ENCODE measurements at places on chromosomes 2 and 18. TPM values are rescaled to one million over a fixed set of nuclear protein-coding genes. Genes with fewer than 3 reads are reported as not detected.

DNA sequence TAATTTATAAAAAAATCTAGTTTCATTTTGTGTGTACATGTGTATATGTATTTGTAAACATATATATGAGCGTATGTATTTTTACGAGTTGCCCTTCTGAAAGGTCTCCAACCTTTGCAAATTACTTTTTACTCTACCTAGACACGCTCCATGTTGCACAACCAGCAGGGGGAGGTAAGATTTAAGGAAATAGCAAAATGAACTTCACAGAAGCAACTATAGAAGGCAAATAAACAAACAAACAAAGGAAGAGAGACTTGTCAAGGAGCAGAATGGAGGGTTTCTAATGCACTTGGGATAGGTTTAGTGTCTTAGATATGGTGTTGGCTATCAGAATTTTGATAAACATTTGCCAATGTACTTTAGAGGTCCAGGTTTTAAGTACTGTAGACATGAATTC, 820.5 kb upstream of the POU3F3 start:
- no peak for DNase-seq

- DNase-seq, result no peak
Observed at GRCh38 chr2:74391209-74391579, 11.1 kb upstream of the DCTN1 start.

- DNase-seq, result no peak
Observed at GRCh38 chr2:135903650-135904049, 27.4 kb upstream of the MCM6 start.

DNA sequence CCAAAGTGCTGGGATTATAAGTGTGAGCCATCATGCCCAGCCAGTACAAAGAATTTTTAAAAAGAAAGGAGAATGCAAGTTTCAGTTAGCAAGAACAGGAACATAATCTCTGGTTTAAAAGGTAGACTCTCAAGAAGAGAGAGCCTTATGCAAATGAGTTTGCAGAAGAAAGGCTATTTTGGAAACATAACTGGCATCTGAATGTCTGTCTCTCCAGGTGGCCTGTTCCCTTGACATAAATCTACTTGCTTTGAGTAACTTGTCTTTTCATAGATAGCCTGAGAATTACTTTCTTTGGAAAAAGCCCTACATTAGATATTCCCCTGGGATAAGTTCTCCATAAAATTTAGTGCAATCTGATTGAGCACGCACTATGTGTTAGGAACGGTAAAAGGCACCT, 109.6 kb downstream of the ICOS start:
- DNase-seq, result no peak

- DNase-seq, result no peak
Observed at GRCh38 chr2:67716895-67717396, 319.8 kb downstream of the ETAA1 start.

GRCh38 chr18:57812126-57812477, 9.0 kb upstream of the ATP8B1 start:
- no peak for DNase-seq

DNA sequence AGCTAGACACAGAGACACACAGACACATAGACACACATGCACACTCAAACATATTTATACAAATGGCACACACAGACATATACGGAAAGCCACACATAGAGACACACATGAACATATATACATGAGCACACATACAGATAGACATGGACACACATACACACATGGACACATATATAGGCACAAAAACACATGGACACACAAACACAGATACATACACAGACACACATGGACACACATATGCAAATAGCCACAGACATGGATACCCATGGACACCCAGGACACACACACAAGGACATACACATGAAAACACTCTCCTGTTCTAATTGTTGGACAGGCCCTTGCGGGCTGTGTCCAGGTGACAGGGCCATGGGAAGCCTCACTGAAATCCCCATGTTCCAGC, 160.1 kb downstream of the IRS1 start:
- DNase-seq, result no peak

DNA sequence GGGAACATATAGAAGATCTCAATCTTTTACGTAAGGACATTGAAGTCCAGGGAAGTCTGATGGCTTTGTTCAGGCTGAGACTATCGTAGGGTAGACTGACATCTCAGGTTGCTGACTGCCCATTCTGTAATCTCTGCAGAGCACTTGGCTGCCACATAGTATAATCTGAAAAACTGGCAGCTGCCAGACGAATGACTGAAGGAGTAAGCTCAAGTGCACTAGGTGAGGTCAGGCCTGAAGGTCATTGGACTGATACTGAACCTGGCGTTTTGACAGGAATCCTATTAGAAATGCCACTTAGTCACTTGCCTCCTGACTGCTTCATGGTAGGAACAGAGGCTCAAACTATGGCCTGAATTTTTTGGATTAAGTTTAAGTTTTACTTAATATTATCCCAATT, 23.5 kb downstream of the GPD2 start:
- no peak for DNase-seq

DNA sequence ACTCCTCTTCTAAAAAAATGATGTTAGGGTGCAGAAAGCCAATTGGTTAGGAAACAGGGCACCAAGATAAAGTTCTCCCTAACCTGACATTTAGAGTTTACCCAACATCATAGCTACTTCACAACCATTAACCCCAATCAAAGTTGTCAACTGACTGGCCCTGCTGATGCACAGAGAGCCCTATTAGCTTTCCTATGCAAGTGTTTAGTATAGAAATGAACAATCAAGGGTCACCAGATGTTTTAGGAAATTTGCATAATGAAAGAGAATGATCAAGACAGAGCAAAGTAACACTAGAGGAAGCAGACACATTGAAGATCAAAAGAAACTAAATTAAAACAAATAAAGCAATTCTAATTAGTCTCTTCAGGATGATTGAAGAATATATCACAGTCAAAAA, 64.2 kb upstream of the DCC start:
- DNase-seq, result no peak

DNA sequence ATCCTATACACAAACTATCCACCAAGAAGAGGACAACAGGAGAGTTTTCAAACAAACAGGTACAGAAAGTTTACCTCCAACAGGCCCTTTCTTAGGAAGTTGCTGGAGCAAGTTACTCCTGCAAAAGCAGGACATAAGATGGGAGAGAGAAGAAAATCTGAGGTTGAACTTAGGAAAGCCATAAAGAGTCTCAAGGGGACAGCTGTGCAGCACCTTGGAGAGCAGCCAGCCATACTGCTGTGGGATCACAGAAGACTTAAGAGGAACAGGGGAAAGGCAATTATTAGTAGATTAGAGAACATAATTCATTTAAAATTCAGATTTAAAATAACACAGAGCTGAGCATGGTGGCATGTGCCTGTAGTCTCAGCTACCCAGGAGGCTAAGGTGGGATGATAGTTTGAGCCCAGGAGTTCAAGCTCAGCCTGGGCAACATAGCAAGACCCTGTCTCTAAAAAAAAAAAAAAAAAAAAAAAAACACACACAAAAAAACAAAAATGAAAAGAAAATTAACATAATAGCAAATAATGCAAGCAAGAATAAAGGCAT, 148.1 kb upstream of the SIX3 start:
- DNase-seq, result peak; percentile 65

DNA sequence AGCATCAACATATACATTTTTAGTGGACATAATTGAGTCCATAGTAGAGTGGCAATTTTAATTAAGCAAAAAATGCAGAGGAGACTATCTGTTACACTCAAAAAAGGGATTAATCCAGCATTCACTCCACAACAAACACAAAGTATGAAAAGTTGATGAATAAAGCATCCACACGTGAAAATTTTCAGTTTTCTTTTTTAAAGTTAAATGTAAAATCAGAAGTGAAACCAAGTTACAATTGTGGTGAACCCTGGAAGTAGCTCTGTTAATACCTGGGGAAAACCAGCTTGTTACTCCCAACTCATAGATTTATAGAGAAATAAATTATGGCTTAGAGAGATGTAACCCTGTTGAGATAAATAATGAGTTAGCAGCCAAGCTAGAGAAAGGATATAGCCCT, 807.8 kb downstream of the TRIB2 start:
- no peak for DNase-seq

DNA sequence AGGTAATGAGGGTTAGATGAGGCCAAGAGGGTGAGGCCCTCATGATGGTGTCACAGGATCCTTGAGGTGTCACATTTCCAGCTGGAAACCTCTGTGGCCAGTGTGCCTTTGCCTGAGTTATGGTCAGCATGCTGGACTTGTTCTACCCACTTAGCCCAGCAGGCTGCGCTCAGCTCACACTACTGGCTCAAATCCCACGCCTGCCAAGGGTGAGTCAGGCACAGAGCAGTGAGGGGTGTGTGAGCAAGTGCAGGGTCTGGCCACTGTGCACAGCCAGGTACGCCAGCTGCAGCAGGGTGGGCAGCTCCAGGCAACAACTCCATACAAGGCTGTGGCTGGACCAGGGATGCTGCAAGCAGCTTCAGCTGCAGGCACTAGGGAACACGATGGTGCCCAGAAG, 616.6 kb upstream of the FSHR start:
- peak; percentile 44 for DNase-seq

GRCh38 chr2:77155511-77155910, 366.7 kb downstream of the LRRTM4 start:
- DNase-seq, result no peak

DNA sequence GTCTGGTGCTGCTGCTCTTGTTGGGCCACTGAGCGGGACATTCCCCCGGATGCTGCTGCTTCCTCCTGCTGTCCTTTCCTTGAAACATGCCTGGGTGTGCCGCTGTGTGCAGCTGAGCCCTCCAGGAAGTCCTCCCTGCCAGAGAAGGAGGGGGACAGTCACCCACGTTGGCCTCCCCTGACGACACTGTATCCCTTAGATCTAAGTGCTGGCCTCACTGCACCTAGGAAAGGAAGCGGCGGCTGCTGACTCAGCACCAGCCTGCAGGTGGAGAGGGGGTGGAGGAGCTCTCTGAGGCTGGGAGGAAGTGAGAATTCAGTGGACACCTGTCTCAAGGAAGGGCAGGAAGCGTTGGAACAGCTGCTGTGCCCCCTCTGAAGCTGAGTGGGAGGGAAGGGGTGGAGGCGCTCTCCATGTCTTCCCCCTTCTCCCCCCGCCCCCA, 239.8 kb downstream of the HAUS1 start:
- DNase-seq, result no peak

- DNase-seq, result no peak
Observed at GRCh38 chr18:50203801-50204604, 9.1 kb upstream of the MYO5B start.

DNA sequence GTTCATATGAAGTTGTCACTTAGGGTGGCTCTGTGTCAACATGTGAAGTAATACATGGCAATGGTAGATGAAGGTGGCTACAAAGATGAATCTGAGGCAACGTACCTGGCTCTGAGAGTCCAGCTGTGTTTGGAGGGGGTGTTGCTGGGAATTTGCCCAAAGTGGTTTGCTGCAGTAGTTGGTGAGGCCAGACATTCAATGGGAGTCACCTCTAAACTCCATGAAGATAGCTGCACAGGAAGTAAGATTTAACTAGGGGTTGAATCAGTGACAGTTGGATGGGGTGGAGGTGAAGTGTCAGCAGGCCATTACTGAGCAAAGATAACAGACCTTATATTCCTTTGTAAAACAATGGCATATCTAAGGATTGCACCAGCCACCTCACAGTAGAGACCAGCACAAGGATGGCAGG, 71.8 kb downstream of the NUP35 start:
- no peak for DNase-seq

DNA sequence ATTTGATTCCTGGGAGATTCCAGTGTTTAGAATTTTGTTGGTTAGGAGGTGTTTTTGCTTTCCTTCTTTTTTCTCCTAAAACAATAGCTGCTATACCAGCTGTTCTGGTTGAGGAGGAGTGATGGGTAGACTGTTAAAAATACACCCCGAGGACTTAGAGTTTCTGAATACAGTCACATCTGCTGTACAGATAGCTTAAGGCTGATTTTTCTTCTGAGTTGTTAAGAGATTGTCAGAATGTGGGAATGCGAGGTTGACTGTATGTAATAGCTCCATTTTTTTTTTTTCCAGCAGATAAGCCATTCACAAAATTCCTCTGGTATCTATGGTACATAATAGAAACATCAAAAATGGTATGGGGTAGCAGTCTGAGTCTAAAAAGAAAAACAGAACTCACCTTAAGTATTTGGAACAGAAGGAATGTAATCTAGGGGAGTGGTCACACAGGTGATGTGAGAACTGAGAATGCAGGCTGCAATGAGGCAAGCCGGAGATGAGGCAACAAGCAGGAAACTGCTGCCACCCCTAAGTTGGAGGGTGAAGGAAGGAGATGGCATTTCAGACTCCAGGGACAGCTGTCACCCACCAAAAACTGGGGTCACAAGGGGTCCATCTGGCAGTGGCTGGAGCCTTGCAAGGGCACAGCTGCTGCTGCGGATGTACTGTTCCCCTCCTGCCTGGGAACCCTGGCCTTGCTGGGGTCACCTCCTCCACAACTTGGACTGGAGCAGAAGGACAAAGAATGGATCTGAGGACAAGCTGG, 2.4 kb downstream of the DGKD start:
- DNase-seq, result no peak

DNA sequence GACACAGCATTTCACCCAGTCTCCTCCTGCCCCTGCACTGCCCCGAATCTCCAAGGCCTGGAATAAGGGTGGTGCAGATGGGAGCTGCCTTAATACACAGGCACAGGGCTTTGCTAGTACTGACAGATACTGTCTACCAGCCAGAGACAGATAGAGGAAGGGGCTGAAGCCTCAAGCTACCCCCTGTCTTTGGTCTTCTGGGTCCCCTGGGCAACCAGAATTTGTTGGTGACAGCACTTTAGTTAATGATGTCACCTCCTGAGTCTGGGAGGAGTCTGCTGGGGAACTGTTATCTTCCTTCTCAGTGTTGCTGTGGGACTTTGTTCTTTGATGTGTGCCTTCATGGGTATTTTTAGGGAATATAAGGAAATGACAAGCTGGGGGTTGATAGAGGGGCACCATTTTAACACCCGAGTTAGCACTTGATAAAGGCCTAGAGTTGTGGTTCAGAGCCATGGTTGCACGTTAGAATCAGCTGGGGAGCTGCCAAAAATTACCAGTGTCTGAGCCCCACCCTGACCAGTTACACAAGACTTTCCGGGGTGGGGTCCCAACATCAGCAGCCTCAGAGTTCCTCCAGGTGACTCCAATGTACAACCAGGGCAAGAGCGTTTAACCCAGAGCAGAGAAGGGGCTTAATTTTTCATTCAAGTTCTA, 136.8 kb downstream of the SMAD7 start:
- peak; percentile 31 for DNase-seq

GRCh38 chr2:33602201-33602830, 3.2 kb upstream of the FAM98A start:
- DNase-seq, result no peak

DNA sequence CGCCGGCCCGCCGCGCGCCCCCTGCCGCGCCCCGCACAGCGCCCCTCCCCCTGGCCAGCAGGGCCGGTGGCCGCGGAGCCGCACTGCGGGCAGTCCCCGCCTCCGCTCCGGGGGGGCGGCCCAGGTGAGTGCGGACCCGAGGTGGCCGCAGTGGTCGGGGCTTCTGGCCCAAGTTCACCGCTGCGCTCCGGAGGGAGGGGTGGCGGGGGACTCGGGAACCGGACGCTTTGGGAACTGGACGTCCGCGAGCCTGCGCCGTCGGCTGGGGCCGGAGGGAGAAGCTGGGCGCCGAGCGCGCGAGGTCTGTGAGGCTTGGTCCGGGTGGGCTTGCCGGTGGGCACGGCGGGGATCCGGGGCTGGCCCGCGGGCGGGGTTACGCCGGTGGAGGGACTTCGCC, 591 bp upstream of the LDLRAD4 start:
- DNase-seq, result no peak

Gene GCG
- not detected for total RNA-seq

Gene CHRNG
- not detected for total RNA-seq

Gene ANKRD30BL
- total RNA-seq, result not detected

Gene G6PC2
- not detected for total RNA-seq

Gene RFX8
- 0.41 TPM for total RNA-seq

Gene CASP8
- total RNA-seq, result 40.4 TPM

Gene CLK1
- total RNA-seq, result 91.2 TPM

Gene HOXD1
- total RNA-seq, result 1.9 TPM

Gene KIF5C
- 0.92 TPM for total RNA-seq

Gene STAT4
- 4.4 TPM for total RNA-seq
